RWPE1 (cell line): ENCODE measurements at places on chromosomes 2 and 18.
A peak's percentile ranks its signal among the peaks of the same experiment; 100 is the strongest.

- DNase-seq = no peak
Measured at GRCh38 chr2:45412754-45413379, 198.2 kb downstream of the SRBD1 start.

DNA sequence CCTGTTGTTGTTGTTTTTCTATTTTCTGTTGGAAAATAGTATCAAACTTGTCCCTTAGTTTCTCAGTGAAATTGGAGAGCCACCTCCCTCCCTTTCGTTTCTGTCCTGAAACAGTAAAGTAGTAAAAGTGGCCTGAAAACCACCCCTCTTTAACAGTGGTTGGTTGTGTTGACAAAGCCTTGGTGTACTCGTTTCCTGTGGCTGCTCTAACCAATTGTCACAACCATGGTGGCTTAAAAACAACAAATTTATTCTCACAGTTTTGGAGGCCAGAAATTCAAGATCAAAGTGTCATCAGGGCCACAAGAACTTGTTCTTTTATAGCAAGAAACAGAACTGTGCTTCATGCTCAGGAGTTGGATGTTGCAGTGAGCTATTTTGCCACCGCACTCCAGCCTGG, 4.0 kb upstream of the DYSF start:
- no peak for DNase-seq

GRCh38 chr2:155633887-155634570, 698.5 kb downstream of the NR4A2 start:
- DNase-seq = no peak

DNA sequence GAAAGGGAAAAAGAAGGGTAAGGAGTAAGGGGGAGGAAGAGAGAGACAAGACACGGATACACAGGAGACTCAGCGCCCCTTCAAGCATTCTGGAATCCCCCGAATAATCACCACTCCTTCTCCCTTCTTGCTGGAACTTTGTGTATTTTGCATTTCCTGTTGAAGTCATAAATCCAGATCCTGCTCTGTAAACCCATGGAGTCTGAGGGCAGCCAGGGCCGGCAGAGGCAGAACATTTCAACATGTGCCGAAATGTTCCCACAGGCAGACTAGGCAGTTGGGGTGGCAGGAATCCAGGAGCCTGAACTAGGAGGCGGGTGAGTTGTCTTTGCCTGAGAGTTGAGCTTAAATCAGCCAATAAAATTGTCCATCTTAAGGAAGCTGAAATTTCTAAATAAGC, 193.1 kb downstream of the SH3RF3 start:
- peak; percentile 67 for DNase-seq

DNA sequence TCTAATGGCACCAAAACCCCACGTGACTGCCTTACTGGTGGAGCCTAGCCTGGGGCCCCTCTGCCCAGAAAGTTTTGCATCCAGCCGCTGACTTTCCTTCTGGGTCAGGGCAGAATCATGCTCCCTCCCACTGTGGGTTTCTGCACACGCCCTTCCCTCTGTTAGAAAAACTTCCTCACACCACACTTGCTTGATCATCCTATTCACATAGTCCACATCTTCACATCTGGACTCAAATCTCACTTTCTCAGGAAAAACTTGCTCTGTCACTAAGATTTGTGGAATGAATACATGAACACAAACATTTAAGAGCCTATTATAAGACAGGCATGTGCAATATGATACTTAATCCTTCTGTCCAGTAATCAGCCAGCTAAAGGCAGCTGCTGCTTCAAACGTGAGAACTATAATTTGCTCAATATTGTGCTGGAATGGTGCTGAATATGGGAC, 274.7 kb downstream of the RND3 start:
- no peak for DNase-seq

GRCh38 chr2:36296798-36297197, 58.8 kb upstream of the CRIM1 start:
- DNase-seq = no peak

DNA sequence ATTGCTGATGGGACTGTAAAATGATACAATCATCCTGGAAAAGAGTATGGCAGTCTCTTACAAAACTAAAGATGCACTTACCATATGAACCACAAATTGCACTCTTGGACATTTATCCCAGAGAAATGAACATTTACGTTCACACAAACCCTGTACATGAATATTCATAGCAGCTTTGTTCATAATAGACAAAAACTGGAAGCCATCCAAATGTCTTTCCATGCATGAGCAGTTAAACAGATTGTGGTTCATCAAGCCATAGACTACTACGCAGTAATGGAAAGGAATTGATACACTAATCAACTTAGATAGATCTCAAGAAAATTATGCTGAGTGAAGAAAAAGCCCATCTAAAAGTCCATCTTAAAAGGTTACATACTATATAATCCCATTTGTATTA, 156.1 kb upstream of the SLC39A10 start:
- no peak for DNase-seq

DNA sequence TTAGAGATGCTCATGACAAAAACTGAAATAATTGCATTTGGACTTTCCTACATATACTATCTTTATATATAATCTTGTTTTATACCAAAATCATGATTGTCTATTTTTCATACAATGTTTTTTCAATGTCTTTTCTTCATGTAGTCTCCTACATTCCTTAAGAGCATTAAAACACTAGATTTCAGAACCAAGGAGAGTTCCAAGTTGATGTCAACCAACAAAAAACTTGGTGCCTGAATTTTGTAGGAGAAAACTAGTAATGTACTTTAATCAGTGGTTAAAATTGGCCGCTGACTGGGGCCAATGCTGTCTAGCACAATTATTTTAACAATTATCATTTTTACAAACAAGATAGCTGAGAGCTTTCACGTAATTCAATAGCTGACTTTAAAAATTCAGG, 678.8 kb downstream of the DCC start:
- no peak for DNase-seq

- DNase-seq = no peak
Measured at GRCh38 chr2:149059822-149060221, 21.3 kb downstream of the LYPD6B start.

- DNase-seq = no peak
Measured at GRCh38 chr2:191710411-191710900, 32.5 kb downstream of the NABP1 start.

DNA sequence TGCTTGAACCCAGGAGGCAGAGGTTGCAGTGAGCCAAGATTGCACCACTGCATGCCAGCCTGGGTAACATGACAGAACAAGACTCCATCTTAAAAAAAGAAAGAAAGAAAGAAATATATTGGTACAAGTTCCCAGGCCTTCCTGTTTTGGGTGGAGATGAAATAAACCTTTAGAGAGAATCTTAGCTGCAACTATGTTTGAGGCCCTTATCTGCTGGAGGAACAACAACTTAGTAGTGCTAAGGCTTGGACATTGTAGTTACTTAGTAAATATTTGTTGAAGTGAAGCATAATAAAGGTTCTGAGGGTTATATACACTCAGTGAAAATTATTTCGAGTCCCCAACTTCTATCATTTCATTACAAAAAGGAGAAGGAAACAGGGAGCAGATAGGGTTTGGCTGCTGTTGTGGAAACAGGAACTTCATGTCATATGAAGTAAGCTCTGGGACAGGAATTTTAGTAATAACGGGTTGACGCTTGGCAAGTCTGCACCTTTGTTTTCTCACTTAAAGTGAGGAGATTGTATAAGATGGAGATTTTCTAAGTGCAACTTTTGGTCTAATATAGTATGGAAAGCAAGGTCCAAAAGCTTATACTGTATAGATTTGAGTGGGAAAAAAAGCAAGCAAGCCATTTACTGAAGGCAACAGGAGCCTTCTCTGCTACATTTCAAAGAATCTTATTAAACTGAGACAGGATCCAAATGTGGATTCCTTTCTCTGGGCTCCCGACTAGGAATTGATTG, 40.0 kb upstream of the AGPS start:
- no peak for DNase-seq

- no peak for DNase-seq
Measured at GRCh38 chr2:52220393-52220792, 1188.5 kb upstream of the NRXN1 start.

DNA sequence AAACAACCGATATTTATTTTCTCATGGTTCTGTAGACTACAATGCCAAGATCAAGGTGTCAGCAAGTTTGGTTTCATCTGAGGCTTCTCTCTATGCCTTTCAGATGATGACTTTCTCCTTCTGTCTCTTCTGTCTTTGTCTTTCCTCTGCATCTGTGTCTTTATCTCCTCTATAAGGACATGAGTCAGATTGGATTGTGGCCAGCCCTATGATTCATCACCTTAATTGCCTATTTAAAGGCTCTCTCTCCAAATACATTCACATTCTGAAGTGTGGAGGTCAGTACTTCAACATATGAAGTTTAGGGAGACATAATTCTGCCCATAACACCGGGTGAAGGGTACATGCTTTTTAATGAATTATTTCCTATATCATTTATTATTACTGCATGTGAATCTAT, 71.2 kb upstream of the CNTNAP5 start:
- peak; percentile 46 for DNase-seq

GRCh38 chr2:160332318-160332717, 132.2 kb upstream of the ITGB6 start:
- DNase-seq = no peak

DNA sequence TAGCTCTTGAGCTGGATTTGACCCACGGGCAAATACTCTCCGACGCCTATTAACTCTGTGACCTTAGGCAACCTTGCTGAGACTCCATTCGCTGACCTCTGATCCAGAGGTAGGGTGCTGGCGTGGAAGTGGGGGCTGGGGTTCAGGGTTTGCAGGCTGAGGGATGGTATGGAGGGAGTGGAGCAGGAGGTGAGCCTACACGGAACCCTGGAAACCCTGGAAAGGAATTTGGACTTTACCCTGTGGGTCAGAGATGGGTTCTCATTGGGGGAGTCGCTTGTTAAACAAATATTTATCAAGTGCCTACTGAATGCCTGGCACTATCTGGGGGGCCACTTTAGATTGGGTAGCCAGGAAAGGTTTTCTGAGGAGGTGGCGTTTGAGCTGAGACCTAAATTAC, 58.2 kb upstream of the FZD7 start:
- DNase-seq = no peak

DNA sequence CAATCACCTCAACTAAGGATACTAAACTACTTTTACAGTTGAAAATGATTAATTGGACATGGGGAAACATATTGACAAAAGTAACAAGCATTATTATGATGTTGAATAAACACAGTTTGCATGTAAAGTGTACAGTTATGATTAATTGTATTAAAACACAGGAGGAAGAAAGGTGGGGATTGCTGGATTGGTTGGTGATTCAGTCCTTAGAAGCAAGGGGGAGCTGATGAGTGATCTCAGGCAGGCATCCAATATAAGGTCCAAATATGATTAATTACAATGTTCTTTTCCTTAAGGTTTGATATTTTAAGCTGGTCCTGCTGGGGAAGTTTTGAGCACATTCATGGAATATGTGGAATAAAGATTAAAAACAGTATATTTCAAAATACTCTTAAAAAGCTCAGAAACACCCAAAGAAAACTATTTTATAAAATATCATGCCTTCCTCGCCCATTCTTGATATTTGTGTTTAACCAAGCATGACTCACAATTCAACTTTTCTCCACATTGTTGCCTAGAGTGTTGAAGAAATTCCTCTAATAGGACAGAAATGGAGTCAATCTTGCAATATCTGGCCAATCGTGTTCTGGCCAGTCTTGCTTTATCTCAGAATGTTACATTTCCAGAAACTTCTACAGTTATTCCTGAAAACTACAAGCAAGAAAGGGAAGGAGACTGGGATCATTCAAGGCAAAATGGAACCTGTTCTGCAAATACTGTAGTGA, 268.2 kb downstream of the RPIA start:
- peak; percentile 16 for DNase-seq

DNA sequence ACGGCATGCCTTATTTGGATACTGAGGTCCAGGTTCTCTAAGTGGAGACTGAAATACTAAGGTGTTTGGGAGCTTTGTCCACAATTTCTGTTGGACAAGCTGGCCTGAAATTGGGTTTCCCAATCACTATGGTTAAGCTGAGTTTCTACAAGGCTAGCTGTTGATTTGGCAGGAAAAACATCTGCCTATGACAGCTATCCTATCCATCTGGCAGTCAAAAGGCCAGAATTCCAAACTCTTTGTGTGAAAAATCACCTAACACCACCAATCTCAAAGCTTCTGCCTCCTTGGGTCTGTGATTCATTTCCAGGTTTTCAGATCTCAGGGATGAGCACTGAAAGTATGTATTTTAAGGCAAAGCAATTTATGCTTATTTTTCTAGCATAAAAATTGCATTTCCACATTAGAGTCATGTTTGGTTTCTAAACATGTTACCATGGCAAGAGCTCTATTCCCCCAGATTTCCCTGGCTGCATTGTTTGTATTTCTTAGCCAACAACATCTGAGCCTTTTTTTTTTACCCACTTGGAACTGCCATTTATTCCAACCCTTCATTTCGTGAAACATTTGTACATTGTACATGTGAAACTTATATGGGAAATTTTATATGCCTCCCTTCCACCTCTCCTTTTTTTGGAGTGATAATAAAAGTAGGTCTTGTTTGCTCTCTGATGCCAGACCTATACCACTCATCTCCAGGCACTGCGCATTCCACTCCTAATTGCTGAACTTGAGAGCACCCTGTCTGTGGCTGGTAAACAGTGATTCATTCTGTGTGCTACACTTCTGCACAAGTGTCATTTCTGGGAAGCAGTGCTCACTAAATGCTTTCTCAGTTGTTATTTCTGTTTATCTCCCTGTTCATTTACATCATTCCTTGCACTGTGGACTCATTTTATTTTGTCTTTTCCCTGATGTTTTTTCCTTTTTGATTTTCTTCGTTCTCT, 15.9 kb upstream of the CCDC85A start:
- DNase-seq = no peak

DNA sequence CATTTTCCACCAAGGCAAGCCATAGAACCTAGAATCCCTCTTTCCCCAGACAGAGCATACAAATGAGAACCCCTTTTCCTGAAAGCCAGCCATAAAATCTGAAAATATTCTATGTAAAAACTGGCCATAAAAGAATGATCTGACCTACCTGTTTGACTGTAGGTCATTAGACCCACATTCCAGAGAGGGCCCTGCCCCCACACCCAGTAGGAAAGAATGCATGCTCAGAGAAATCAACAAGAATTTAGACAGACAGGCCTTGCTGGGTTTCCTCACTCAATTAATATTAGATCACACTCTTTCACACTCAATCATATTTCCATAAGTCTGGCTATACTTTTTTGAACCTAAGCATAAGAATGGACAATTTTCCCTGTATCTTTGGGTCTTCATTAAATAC, 929.5 kb downstream of the ERBB4 start:
- DNase-seq = no peak

GRCh38 chr18:3652380-3653262, 202.6 kb downstream of the TGIF1 start:
- DNase-seq = peak; percentile 97

- no peak for DNase-seq
Measured at GRCh38 chr2:102399499-102400141, 23.3 kb upstream of the IL18RAP start.

- DNase-seq = no peak
Measured at GRCh38 chr2:71826299-71826698, 321.4 kb downstream of the CYP26B1 start.

DNA sequence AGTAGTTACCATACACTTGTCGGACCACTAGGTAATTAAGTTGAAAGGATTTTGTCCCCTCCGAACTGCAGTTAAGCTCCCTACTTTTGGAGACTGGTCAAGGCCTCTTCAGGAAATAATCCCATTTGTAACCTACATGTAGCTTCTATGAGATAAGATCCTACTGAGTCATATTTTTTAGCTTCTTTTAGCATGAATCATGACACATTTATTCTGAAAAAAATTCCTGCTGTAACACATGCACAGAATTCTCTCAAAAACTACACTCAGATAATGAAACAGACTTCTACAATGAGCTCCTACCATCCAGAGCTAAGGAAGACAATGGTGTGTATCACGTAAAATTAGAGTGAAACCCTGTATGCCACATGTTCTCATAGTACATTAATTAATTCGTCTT, 100.7 kb upstream of the CCDC195 start:
- DNase-seq = peak; percentile 68

GRCh38 chr2:57842531-57842930, 204.1 kb upstream of the VRK2 start:
- no peak for DNase-seq
